Kidney epithelial cell (primary cell): ENCODE measurements at places on chromosomes 7 and 10.

DNA sequence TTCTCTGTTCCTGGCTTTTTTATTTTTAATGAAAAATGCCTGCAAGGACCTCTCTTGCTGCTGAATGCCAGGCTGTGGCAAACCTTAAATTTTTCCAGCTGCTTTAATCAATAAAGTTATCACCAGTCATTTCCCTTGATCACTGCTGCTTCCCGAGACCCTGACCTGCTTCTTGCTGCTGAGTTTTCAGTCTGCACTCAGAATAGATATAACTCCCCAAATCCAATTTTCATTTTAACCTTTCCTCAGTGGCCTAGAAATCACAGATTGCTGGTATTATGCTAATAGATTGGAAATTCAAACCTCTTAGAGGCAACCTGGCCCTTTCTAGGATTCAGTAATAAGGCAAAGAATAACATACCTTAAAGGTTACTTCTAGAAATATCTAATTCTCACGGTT lies 43.7 kb downstream of the LHPP start:
- no peak for DNase-seq

DNA sequence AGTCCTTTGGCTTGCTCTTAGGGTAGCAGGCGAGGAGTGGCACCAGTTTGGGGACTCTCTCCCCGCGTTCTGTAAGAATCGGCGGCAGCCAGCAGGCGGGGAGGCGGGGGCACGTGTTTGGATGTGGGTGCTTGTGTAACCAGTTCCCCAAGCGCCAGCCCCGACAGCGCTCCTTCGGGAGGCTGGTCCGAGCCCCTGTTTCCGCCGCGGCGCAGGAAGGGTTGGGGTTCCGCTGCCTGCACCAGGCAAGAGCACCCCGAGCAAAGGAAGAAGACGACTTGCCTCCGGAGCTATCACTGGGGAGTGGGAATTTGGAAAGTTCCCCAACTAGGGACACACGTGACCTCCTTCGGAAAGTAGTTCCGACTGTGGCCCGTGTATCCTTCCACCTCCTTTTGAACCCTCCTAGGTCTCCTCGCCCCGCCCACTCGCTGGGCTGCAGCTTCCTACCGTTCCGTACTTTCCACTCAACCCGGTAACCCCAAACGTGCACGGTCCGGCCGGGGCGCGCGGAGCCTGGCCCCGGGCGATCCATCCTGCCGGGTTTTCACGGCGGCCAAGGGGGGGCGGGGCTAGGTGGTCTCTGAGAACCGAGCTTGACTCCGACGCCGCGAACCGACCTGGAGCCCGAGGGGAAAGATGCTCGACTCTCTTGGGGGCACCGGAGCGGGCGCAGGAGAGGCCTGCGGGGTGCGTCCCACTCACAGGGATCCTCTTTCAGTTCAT lies 1.2 kb downstream of the KLLN start:
- DNase-seq: peak; percentile 72

DNA sequence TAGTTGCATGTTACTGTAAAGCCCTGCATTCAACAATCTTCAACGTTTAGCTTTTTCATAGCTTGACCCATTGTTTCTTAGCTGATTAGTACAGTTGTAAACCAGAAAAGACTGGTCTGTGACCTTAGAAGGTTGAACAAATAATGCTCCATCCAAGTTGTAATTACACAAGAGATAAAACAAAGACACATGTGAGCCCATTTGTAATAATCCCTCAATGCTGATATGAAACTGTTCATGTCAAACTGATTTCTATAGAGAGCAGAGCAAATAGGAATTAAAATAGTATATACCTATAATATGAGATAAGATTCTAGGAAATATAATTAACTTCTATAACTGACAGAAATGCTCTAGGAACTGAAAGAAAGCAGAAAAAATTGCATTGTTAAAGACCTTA lies 94.7 kb upstream of the SLC25A13 start:
- DNase-seq: no peak

- DNase-seq: peak; percentile 9
Observed at GRCh38 chr10:113226399-113226798, 276.4 kb downstream of the TCF7L2 start.

DNA sequence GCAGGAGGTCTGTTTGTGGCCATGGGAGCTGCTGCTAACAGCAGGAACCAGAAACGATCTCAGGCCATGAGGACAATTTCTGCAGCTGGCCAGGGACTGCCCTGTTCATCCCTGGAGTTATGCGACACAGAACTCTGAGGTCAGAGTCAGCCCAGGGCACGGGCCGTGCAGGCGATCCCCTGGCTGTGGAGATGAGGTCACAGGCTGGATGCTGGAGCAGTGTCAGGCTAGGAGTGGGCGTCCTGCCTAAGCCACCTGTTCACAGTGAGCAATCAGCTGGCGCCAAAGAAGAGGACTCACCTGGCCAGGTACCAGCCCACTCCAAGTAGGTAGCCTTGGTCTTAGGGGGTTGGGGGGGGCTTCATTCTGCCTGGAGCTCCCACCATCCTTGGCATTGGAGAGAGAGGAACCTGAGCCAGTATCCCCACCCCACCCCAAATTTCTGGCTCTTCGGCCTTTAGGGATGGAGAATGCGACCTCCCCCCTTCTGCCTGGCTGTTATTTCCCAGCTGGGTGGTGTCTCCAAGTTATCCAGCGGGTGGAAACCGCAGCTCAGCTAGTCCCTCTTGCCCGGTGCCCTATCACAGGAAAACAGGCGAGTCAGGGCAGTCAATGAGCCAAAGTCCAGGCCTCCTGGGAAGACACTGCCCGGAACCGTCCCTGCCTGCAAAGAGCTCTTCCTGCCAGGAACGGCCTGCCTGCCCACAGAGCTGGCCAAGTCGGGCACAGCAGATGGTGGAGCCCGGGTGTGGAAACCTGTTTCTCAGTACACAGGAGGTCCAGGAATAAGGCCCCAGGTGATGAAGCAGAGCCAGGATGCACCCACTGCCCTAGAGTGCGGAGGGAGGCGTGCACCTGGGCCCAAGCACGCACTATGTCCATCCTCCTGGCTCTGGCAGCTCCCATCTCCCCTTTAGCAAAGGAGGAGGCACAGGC lies 1.8 kb upstream of the TTYH3 start:
- no peak for DNase-seq

GRCh38 chr7:130841416-130841815 lies 107.4 kb upstream of the KLF14 start:
- DNase-seq: no peak

DNA sequence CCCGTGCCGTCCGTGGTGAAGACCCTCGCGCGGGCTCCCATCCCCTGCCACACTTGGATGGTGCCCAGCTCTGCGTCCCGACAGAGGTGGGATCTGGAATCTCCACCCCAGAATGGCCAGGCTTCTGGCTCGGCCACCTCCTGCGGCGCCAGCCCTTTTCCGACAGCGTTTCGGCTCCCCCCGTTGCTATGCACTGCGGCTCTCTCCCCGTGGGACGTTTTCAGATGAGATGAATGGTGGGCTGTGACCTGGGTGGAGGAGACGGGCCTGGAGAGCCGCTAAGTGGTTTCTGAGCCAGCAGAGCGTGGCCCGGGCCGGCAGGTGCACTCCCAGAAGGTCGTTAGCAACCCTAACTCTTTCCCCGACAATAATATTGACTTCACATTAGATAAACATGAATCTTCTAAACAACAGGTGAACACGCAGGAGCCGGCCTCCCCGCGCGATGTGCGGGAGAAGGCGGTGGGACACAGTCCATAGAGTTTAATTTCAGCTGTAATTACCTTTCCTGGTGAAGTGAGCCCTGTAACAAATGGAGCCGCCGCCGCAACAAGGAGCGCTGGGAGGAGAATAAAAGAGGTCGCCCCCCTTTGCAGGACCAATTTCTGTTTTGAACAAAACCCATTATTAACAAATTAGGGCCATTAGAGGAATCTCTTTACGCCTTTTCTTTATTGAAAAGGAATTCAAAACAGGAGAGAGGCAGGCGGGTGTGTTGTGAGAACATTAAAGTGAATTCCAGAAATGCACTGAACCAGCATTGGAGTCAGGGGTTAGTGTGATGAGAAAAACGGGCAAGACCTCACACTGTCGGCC lies 294.3 kb upstream of the PFKP start:
- DNase-seq: no peak

DNA sequence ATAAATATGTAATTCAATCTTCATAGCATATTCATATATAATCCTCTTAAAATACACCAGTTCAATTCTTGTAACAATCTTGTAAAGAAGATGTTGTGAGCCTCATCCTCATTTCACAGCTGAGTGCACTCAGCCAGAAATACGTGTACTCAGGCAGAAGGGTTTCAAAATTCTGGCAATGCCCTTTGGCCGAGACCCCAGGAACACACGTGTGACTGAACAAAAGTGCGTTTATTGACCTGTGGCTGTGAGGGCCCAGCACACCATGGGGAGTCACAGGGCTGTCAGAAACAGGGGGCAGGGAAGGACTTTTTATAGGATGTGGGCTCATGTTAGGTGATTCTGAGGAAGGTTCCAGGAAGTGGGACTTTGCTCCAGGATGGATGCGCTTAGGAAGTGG lies 21.5 kb downstream of the GIMAP8 start:
- no peak for DNase-seq

DNA sequence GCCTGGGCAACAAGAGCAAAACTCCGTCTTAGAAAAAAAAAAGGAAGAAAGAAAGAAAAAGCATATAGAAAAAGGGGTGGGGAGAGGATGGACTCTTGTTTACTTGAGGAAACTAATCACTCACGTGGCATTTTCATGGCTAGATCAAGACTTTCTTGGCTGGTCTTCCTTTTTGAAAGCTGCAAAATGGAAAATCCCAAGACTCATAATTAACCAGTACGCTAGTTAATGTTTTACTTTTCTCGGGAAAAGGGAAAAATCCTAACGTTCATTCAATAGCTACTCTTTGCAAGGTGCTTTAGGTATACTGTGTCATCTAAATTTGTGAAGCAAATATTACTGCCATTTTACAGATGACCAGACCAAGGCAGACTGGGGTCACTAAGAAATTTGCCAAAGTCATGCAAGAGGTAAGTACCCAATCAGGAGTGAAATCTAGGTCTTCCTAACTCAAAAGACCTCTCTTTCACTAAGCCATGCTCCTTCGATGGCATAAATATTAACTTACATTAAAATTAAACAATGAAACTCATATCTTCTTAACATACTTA lies 24.4 kb downstream of the NAPEPLD start:
- no peak for DNase-seq

DNA sequence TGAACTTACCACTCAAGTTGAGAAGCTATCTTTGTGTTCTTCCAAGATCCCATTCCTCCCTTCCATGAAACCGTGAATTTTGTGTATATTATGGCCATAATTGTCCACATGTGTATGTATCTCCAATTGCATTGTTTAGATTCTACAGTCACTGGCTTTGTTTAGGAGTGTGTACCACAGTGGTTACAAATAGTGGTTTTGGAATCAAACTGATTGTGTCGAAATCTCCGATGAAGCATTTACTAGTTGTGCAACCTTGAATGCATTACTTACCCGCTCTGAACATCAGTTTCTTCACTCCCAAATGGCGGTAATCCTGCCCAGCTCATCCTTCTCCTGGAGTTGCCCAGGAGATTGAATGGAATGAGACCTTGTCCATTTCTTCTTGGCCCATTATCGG lies 145.0 kb upstream of the ZNF32 start:
- no peak for DNase-seq

DNA sequence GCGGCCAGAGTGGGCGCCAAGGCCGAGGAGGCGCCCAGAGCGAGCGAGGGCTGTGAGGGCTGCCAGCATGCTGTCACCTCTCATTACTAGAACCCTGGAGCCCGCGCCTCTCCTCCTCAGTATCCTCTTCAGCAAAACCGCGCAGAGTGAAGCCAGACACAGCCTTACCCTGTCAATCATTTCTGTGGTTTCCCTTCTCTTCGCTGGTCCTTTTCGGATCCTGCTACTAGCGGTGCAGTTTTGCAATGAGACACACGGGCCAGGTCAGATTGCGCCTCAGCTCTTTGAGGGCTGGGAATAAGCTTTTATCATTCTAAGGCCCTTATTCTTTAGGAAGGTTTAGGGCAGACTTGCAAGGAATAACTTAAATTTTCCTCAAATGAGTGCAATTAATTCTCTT lies 55.5 kb upstream of the FAM171A1 start:
- DNase-seq: no peak

- no peak for DNase-seq
Observed at GRCh38 chr7:157612009-157612663, 275.3 kb downstream of the DNAJB6 start.

- peak; percentile 1 for DNase-seq
Observed at GRCh38 chr10:25226775-25227682, 52.2 kb downstream of the GPR158 start.

DNA sequence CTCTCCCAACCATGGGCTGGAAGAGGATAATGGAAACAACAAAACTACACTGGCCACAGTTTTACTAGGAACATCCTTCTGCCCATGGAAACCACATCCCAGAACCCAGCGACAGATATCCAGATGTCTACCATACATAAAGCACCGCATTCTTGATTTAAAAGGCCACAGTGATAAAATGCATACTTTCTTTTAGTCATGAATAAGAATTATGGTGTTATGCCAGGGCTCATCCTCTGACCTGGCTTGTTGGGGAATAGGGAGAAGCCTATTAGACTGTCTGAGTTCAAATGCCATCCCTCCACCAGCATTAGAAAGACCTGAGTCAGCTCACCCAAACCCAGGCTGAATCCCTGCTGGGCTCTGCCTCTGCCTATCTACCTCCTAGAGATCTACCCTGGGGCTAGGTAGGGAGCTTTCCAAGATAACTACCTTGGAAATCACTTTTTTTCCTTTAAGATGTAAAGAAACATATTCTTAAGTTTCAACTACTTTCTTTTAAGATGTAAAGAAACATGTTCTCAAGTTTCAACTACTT lies 5.2 kb downstream of the ABCA13 start:
- no peak for DNase-seq

DNA sequence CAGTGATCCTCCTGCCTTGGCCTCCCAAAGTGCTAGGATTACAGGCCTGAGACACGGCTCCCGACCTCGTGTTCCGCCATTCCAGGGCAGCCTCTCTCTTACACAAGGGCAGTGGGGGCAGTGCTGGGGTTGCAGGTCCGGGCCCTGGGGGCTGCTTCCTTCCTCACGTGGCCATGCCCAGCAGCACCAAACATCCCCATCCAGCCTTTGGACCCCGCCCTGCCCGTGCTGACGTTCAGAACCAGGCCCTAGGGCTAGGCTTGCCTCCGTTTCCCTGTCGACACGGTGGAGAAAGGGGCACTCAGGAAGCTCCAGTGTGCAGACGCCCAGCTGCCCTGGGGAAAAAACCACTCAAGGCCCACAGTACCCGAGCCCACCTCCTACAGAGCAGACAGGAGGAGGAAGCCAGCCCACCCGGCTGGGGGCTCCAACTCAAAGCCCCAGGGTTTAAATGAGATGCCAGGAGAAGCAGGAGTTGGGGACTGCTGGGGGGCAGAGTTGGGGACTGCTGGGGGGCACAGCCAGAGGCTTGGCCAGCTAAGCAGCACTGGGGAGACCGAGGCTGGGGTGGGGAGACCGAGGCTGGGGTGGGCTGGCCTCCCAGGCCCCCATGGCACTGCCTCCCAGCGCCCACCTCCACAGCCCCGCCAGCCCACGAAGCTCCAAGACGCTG lies 35.9 kb downstream of the ADAP1 start:
- DNase-seq: no peak

DNA sequence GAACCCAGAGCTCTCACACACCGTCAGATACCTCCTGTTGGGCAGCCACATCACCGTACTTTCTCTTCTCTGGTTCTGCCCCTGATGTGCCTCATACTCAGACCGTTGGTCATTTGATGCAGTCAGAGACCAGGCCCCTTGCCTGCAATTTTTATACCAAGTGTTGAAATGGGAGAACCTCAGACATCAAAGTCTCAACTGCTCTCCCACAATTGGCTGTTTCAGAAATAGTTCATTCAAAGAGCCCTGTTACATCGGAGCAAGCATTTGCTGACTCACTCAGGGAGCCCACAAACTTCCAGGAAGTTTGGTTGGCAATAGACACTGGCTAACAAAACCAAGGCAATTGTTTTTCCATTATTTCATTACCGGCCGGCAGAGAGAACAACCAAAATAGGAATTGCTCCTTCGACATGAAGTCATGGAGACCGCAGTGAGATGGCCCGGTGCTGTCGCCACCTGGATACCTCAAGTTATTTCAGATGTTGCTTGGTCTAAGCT lies 33.5 kb upstream of the ADAM12 start:
- peak; percentile 63 for DNase-seq
